Peyer's patch (tissue), 4 donors: ENCODE measurements at places on chromosomes 5 and 9. TPM values are rescaled to one million over a fixed set of nuclear protein-coding genes. Genes with fewer than 3 reads are reported as not detected.
A peak's percentile ranks its signal among the peaks of the same experiment; 100 is the strongest.

DNA sequence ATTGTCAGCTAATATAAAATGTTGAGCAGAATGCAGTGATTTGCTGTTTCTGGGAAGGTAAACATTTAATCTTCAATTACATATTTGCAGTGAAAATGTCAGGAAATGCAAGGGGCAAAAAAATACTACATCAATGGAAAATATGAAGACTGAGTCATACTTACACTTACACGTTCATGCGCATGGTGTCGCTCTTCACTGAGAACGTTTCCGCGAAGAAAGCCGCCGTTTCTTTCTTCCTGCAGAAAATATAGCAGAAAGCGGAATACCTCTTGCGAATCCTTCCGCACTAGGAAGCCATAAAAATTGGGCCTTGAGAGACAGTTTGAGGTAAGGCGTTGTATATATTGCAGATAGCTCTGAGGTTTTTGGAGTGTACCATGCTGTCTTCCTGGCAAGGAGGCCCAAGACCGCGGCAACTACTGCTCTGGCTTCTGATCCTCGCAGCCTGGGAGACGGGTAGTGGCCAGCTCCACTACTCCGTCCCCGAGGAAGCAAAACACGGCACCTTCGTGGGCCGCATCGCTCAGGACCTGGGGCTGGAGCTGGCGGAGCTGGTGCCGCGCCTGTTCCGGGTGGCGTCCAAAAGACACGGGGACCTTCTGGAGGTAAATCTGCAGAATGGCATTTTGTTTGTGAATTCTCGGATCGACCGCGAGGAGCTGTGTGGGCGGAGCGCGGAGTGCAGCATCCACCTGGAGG, at the start of gene PCDHA13:
PCDHA13 (plus strand) TSS at position 236 of the 702 bp plus-strand sequence; CDS start at position 381, 145 bp downstream.
- no peak within 1 kb of the TSS for H3K4me3 ChIP-seq
- H3K4me1 ChIP-seq, result no peaks in the 10 kb centered on the region
- no peaks in the 10 kb centered on the region for H3K27me3 ChIP-seq
- no peaks in the 10 kb centered on the region for H3K36me3 ChIP-seq
- no peak within 1 kb of the TSS for H3K27ac ChIP-seq

DNA sequence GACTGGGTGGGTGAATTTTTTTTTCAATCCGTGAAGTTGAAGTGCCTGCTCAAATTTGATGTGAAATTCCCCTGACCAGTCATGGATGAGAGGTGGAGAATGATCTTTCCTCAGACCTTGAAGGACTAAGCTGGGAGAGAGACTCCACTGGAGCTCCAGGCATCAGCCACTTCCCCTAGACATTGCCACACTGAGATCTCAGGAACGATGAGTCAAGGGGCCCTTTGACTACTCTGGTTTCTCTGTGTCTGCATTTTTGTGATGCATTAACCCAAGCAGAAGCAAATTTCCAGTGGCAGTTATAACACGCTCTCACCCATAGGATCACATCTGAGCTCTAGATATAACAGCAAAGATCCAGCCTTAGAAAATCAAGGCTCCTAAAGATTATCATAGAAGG, 171.2 kb upstream of the KIF2A start:
- no peak overlapping the region for H3K27ac ChIP-seq
- DNase-seq, result no peak
- H3K27me3 ChIP-seq, result no peaks in the 10 kb centered on the region

DNA sequence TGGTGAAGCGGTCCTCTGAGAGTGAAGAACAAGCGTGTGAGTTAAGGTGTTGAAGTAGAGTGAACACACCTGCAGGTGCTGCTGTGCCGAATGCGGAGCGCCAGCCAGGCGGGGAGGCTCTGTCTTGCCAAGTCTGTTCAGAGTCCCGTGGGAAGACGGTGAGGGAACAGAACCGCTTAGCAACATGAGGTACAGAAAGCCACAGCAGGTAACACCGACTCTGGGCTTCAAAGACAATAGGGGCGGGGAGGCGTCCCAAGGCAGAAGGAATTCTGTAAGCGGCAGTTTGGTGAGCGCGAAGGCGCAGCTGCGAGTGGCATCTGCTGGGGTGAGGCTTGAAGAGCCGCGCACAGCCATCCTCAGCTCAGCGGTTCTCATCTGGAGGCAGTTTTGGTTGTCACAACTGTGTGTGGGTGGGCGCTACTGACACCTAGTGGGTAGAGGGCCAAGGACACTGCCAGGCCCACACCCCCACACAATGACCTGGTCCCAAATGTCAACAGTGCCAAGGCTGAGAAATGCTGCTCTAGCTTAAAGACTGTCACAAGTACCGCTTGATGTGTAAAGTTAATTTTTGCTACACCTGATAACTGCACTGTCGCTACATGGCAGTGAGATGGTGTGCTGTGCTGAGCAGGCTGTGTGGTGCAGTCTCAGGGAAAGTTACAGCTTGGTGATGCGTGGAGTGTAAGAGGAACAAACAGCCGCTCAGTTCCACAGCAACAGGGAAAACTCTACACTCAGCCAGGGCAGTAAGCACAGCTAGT, 67.4 kb upstream of the TBC1D9B start:
- H3K4me3 ChIP-seq, result no peak overlapping the region
- H3K36me3 ChIP-seq, result no peaks in the 10 kb centered on the region
- H3K4me1 ChIP-seq, result no peaks in the 10 kb centered on the region
- DNase-seq, result peak; percentile 82
- no peaks in the 10 kb centered on the region for H3K27me3 ChIP-seq
- H3K27ac ChIP-seq, result peak overlapping the region; percentile 39

DNA sequence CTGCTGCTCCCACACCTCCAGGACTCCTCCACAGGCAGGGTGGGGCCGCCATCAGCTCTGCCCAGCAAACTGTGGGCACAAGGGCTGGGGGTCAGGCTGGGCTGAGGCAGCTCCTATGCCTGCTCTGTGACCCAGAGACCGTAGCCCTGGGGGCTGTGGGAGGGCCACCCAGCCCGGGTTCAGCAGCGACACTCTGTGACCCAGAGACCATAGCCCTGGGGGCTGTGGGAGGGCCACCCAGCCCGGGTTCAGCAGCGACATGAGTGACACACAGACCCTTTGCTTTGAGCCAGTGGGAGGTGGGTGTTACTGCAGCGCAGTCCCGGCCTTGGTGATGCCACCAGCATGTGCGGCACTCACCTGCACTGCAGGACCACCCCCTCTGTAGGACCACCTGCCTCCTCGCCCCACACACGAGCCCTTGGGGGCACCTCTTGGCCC, 118.9 kb upstream of the LPCAT1 start:
- peaks cover 13% of the 10 kb centered on the region for H3K27me3 ChIP-seq
- no peaks in the 10 kb centered on the region for H3K4me1 ChIP-seq
- H3K4me3 ChIP-seq, result no peak overlapping the region
- H3K36me3 ChIP-seq, result no peaks in the 10 kb centered on the region

- DNase-seq, result no peak
- H3K36me3 ChIP-seq, result no peaks in the 10 kb centered on the region
- H3K27me3 ChIP-seq, result no peaks in the 10 kb centered on the region
- H3K4me3 ChIP-seq, result no peak overlapping the region
Observed at GRCh38 chr5:78275998-78276543, 18.4 kb downstream of the AP3B1 start.

GRCh38 chr9:38352530-38353328, 39.8 kb upstream of the ALDH1B1 start:
- H3K27ac ChIP-seq, result no peak overlapping the region
- no peak for DNase-seq
- H3K36me3 ChIP-seq, result no peaks in the 10 kb centered on the region
- no peaks in the 10 kb centered on the region for H3K27me3 ChIP-seq
- H3K4me1 ChIP-seq, result no peaks in the 10 kb centered on the region

DNA sequence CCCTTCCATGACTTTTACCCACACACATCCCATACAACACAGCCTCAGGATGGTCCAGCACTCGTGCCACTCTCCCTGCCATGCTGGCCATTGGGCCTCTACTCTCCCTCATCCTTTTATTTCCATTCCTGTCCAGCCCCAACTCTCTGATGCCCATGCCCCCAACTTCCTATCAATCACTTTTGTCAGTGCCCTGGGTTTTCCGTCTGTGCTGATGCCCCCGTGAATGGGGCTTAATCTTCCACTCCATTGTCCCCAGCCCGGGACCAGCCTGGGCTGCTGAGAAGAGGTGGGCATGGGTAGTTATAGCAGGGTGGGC, 12.6 kb upstream of the ACSL6 start:
- DNase-seq, result no peak
- no peaks in the 10 kb centered on the region for H3K36me3 ChIP-seq

- no peak overlapping the region for H3K4me3 ChIP-seq
- no peaks in the 10 kb centered on the region for H3K36me3 ChIP-seq
Observed at GRCh38 chr5:110288766-110289511, 437.5 kb downstream of the TMEM232 start.

DNA sequence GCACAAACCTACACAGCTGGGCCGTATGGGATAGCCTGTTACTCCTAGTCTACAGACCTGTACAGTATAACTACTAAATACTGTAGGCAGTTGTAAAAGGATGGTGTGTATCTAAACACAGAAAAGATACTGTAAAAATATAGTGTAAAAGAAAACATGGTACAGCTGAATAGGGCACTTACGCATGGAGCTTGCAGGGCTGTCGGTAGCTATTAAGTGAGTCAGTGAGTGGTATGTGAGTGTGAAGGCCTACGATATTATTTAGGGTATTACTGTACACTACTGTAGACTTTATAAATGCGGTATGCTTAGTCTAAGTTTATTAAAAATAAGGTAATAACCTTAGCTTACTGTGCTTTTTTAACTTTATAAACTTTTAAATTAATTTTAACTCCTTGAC, 1.2 kb downstream of the ZCCHC9 start:
- no peak for DNase-seq
- H3K4me3 ChIP-seq, result no peak overlapping the region
- H3K27me3 ChIP-seq, result no peaks in the 10 kb centered on the region
- H3K27ac ChIP-seq, result no peak overlapping the region

DNA sequence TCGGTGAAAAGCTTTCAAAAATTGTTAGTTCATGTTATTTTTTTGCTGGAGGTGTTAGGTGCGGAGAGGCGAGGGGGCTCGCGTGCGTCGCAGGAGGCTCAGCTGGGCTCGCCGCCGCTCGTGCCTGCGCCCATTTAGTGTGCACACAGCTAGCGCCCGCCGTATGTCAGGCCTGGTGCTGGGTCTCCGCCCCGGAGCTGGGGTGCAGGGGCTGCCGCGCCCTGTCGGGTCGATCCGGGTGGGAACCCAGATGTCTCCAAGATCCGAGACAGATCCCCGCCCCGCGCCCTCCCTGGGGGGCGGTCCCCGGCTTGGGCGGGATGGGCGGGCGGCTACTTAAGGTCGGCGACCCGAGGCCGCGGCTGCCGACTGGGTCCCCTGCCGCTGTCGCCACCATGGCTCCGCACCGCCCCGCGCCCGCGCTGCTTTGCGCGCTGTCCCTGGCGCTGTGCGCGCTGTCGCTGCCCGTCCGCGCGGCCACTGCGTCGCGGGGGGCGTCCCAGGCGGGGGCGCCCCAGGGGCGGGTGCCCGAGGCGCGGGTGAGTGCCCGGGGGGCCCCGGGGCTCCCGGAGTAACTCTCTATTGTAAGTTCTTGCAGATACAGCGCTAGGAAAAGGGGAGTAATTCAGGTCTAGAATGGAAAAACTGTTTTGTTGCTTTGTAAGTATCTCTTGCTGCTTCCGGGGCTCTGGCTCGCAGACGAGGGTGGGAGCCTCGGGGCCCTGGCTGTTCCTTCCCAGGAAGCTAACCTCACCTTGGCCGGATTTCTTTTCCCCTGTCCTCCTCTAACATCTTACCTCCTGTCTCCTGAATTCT, 31.7 kb downstream of the GSN start:
- H3K27me3 ChIP-seq, result no peaks in the 10 kb centered on the region
- peaks cover 31% of the 10 kb centered on the region for H3K36me3 ChIP-seq
- H3K4me3 ChIP-seq, result peak overlapping the region; percentile 70

DNA sequence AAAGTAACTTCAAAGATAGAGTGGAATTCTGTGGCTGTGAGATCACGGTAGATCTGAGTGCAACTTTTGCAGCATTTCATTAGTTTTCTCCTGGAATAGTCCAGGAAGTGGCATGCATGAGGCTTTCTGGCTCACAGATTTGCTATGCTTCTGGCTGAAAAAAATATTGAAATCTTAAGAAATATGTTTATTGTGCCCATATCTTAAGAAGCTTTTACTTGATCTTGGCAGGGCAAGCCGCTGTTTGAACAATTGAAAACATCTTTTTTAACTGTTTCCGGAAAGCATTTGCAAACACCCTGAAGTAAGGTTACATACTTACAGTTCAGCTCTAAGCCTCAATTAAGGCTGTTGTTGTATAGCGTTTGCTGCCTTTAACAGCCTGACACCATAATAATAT, 135.7 kb upstream of the GDNF start:
- no peaks in the 10 kb centered on the region for H3K4me1 ChIP-seq
- no peak for DNase-seq
- H3K4me3 ChIP-seq, result no peak overlapping the region

DNA sequence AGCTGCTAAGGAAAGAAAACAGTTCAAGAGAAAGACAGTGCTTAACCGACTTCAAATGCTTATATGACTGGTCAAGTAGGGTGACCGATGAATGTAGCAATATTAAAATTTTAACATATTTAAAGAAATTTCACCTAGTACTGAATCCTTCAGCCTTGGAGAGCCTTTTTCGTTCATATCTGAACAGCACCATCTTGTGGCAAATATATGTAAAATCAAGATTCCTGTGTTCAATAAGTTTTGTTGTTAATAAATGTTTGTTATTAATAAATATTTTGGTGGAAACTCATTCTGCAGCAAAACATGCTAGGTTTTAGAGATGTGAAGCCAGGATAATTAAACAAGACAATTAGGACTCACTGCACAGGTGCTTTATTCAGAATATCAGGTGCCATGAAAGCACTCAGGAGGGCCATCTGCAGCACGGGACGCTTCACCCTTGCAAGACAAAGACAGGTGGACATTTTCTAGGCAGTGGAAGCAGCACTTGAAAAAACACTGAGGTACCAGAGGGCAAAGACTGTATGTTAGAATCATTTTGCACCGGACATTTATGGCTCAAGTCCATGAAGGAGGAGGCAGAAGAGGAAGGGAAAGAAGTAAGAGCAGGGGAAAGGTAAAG, 15.6 kb downstream of the TICAM2 start:
- DNase-seq, result no peak
- no peaks in the 10 kb centered on the region for H3K36me3 ChIP-seq
- H3K27ac ChIP-seq, result no peak overlapping the region
- no peak overlapping the region for H3K4me3 ChIP-seq
- no peaks in the 10 kb centered on the region for H3K27me3 ChIP-seq
- no peaks in the 10 kb centered on the region for H3K4me1 ChIP-seq

GRCh38 chr9:26324786-26325443, 567.7 kb downstream of the CAAP1 start:
- H3K4me3 ChIP-seq, result no peak overlapping the region
- H3K36me3 ChIP-seq, result no peaks in the 10 kb centered on the region
- DNase-seq, result no peak
- no peaks in the 10 kb centered on the region for H3K4me1 ChIP-seq

- H3K36me3 ChIP-seq, result no peaks in the 10 kb centered on the region
- H3K27ac ChIP-seq, result no peak overlapping the region
- DNase-seq, result no peak
- no peak overlapping the region for H3K4me3 ChIP-seq
- H3K27me3 ChIP-seq, result no peaks in the 10 kb centered on the region
- no peaks in the 10 kb centered on the region for H3K4me1 ChIP-seq
Observed at GRCh38 chr9:38362852-38363588, 29.5 kb upstream of the ALDH1B1 start.

Gene TCF7
- total RNA-seq, result 25.9 TPM

Gene C9orf153
- not detected for total RNA-seq

Gene EPB41L4B
- total RNA-seq, result 20.6 TPM

Gene REEP5
- total RNA-seq, result 37.5 TPM

Gene NAIF1
- 7.4 TPM for total RNA-seq
